ENCODE measurements at places on chromosomes 5 and 9.
A peak's percentile ranks its signal among the peaks of the same experiment; 100 is the strongest.

- H3K27me3 ChIP-seq: no peaks in the 10 kb centered on the region
- H3K27ac ChIP-seq: no peak overlapping the region
- peaks cover 62% of the 10 kb centered on the region for H3K4me1 ChIP-seq
- no peak for DNase-seq
- H3K36me3 ChIP-seq: peaks cover 18% of the 10 kb centered on the region
- H3K4me3 ChIP-seq: no peak overlapping the region
These were observed 17.3 kb downstream of the CHD1 start for GRCh38 chr5:98911280-98912040.

GRCh38 chr9:136028760-136029470 lies 66.2 kb downstream of the NACC2 start:
- no peak for DNase-seq
- H3K36me3 ChIP-seq: peaks cover 4% of the 10 kb centered on the region
- no peak overlapping the region for H3K27ac ChIP-seq
- H3K27me3 ChIP-seq: no peaks in the 10 kb centered on the region

DNA sequence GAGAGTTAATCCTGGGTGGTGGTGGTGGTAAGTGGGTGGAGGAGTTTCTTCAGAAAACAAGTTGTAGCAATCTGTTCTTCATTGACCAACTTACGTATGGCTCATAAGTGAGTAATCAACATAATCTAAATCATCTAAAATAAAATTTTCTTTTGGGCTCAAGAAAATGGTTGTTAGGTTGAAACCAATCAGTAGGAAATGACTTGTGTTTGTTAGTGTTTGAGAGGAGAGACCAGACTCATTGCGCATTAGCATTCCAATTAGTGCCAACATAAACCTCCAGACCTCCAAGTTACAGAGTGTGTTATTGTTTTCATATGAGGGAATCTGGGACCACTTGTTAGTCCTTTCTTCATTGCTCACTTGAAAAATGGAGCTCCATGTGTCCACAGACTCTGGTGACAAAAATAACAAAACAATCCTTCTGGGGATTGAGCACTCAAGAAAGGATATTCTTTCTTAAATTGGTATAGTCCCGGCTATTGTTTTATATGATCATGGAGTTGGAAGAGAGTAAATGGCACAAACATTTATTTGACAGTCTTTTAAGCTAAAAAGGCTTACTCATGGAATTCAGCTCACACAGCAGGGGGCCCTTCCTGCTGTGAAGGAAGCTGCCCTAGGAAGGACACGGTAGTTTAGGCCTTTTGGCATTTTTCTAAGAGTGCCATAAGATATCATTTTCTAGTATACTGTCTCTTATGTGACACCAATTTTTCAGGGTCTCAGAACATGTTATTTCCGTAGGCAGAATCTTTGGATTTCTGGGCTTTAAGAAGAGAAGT lies 441.1 kb downstream of the EBF1 start:
- H3K4me1 ChIP-seq: no peaks in the 10 kb centered on the region
- H3K4me3 ChIP-seq: no peak overlapping the region
- H3K36me3 ChIP-seq: no peaks in the 10 kb centered on the region
- no peak overlapping the region for H3K27ac ChIP-seq

- no peaks in the 10 kb centered on the region for H3K36me3 ChIP-seq
- H3K4me3 ChIP-seq: no peak overlapping the region
- no peak overlapping the region for H3K27ac ChIP-seq
- DNase-seq: no peak
- H3K27me3 ChIP-seq: peaks cover 2% of the 10 kb centered on the region
These were observed 197.4 kb downstream of the SEMA5A start for GRCh38 chr5:9348401-9348996.

- H3K4me3 ChIP-seq: no peak overlapping the region
- H3K27me3 ChIP-seq: no peaks in the 10 kb centered on the region
- peaks cover 23% of the 10 kb centered on the region for H3K4me1 ChIP-seq
- H3K36me3 ChIP-seq: no peaks in the 10 kb centered on the region
- no peak for DNase-seq
These were observed 13.3 kb upstream of the STING1 start for GRCh38 chr5:139495638-139496435.

DNA sequence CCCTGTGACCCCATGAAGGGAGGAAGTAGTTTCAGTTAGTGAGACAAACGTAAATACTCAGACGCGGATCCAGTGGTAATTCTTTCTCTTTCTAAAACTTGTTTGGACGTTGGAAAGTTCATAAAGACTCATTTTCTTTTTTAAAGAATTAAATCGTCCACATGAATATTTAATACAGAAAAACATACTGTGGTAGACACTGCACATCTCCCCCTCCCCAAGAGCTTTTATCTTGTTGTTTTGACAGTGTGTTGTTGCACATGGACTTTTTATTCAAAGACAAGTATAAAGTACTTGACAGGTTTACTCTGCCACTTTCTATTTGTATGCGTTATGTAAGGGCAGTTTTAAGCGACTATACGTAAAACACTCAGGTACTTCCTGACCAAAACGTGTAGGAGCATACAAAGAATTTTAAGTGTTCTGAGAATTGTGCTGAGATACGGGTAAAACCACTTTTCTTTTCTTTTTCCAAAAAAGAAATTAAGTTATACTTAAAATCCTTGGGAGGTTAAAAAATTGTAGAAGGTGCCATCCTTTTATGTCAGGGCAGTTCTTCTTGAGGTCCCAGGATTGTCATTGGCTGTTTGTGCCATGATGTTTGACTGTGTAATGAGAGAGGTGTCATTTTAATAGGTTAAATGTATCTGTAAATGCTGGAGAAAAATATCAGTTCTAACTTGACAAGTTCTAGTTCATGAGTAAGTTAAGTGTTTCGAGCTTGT lies 1.3 kb downstream of the NIPBL start:
- H3K27me3 ChIP-seq: no peaks in the 10 kb centered on the region
- peak overlapping the region; percentile 89 for H3K4me3 ChIP-seq
- H3K27ac ChIP-seq: peak overlapping the region; percentile 100
- H3K4me1 ChIP-seq: peaks cover 35% of the 10 kb centered on the region

DNA sequence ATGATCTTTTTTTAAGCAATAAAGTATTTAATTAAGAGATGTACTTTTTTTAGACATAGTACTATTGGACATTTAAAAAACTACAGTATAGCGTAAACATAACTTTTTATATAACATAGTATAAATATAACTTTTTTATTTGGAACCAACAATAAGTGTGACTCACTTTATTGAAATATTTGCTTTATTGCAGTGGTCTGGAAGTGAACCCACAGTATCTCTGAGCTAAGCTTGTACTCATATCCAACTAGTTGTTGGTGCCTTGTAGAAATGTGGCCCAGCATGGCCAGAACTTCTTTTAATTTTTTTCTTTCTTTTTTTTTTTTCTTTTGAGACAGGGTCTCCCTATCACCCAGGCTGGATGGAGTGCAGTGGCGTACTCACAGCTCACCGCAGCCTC lies 61.5 kb upstream of the GALNT10 start:
- H3K27me3 ChIP-seq: peaks cover 7% of the 10 kb centered on the region
- DNase-seq: no peak
- no peak overlapping the region for H3K4me3 ChIP-seq
- H3K36me3 ChIP-seq: no peaks in the 10 kb centered on the region
- H3K4me1 ChIP-seq: peaks cover 2% of the 10 kb centered on the region

DNA sequence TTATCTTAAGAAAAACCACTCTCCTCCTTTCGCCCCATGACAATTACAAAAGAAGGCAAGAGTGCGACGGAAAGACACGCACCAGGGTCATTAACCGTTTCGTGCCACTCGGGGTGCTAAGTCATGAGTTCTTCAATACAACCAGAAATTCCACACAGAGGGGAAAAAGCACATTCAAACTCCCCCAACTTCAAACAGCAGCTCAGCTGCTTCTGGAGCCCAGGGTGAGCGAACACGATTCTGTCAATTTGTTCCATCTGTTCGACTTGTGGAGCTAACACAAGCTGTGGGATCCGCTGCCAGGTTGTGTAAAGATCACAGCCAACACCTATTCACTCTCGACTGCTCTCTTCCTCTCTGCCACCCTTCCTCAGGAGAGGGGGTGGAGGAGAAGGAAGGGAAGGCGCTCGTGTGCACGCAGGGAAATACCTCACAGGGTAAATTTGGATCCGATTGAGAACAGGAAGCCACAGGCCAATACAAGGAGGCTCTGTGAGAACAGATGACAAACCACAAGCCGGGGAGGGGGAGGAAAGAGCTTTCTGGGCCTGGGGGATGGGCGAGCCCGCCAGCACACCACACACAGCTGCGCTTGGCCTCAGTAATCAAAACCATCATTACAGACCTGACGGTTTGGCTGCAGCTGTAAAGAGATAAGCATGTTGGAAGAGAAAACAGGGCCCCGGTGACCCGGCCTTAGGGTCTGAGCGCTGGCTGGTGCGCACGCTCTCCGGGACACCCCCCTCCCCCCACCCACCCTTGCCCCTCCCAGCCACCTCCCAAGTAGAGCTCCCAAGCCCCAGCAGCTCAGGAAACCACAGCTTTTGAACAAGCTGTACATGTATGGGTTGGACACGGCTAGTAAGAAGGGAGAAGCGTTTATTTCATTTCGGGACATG lies 54.3 kb downstream of the PTCH1 start:
- peaks cover 19% of the 10 kb centered on the region for H3K36me3 ChIP-seq
- DNase-seq: peak; percentile 89
- H3K27me3 ChIP-seq: peaks cover 4% of the 10 kb centered on the region
- H3K27ac ChIP-seq: peak overlapping the region; percentile 72
- H3K4me3 ChIP-seq: peak overlapping the region; percentile 72

GRCh38 chr5:73826301-73827105 lies 200.5 kb downstream of the ARHGEF28 start:
- no peak overlapping the region for H3K4me3 ChIP-seq
- H3K4me1 ChIP-seq: no peaks in the 10 kb centered on the region
- no peaks in the 10 kb centered on the region for H3K36me3 ChIP-seq
- H3K27ac ChIP-seq: no peak overlapping the region

DNA sequence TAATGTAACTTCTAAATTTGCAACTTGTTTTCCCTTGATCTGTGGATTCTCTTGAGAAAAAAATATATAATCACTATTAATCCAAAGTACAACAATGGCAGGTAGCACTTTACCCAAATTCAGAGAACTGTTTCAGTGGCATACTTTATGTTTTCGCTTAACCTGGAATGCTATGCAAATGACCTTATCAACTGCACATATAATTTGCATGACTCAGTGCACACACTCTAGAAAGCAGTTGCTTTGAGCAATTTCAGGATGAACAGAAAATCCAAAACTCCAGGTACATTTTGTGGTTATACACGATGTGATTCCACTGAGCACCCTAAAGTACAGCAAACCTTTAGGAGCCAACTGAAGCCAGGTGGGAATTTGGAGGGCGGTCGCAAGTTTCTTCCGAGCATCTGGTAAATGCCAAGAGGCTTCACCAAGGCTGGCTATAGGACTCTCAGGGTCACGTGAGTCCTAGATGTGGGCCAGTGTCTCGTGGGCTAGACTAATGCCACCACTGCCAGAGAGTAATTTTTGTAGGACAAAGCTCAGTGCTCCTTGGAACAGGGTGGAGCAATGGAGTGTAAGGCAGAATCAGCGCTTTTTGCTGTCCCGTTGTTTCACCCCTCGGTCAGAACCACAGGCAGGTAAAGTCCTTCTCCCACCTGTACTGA lies 37.3 kb downstream of the DMGDH start:
- H3K4me3 ChIP-seq: no peak overlapping the region
- H3K4me1 ChIP-seq: no peaks in the 10 kb centered on the region
- H3K36me3 ChIP-seq: no peaks in the 10 kb centered on the region
- H3K27ac ChIP-seq: no peak overlapping the region
- no peak for DNase-seq
- H3K27me3 ChIP-seq: peaks cover 3% of the 10 kb centered on the region

GRCh38 chr5:33936381-33937016 lies at the start of gene RXFP3:
TSS of gene RXFP3 (plus strand) at chr5:33936386. CDS start at chr5:33936741, 355 bp downstream.
- peak; percentile 5 for DNase-seq
- no peak within 1 kb of the TSS for H3K27ac ChIP-seq
- no peak within 1 kb of the TSS for H3K4me3 ChIP-seq
- H3K36me3 ChIP-seq: no peaks in the 10 kb centered on the region

GRCh38 chr5:83516377-83516776 lies 44.8 kb downstream of the VCAN start:
- no peak for DNase-seq
- H3K27me3 ChIP-seq: peaks cover 3% of the 10 kb centered on the region
- H3K4me3 ChIP-seq: no peak overlapping the region

DNA sequence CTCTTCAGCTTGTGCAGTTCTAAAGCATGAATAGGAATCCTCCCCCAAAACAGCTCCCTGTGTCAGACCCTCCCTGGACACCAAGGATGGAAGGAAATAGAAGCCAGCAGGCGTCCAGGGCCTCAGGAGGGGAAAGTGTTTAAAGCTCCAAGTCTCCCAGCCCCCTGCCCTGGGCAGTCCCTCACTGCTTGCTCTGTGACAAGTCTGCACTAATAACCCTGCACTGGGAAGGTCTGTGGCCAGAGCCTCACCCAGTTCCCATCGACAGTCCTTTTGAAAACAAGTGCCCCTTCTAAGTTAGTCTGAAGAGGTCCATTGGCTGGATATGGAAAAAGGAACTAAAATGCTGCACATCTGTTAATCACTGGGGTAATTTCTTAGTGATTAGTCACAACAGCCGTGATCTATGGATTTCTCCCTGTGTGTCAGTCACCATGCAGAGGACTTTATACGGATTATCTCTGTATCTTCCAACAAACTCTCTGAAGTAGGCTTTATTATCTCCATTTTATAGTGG lies 195.3 kb downstream of the FBXL7 start:
- no peaks in the 10 kb centered on the region for H3K27me3 ChIP-seq
- H3K36me3 ChIP-seq: no peaks in the 10 kb centered on the region
- no peak overlapping the region for H3K4me3 ChIP-seq
- no peaks in the 10 kb centered on the region for H3K4me1 ChIP-seq
- no peak overlapping the region for H3K27ac ChIP-seq
- no peak for DNase-seq

DNA sequence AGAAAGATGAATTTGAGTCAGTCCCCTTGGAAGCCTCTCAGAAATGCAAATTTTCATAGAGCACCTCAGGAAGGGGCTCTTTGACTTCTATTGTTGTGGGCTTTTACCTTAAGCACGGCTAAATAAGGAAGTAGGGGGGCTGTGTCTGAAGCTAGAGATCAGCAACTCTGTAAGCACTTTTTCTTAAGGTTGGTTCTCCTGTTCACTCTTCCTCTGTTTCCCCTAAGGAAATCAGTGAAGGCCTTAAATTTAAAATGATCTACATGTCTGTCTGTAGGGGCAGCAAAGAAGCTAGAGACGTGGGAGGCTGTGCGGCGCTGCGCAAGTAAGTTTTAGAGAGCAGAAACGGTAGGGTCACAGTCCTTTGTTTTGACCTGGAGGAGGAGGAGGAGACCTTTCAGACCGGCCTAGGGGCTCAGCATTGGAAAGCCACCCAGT lies 1.2 kb upstream of the CDC14B start:
- no peak for DNase-seq
- no peak overlapping the region for H3K27ac ChIP-seq
- no peak overlapping the region for H3K4me3 ChIP-seq
- peaks cover 31% of the 10 kb centered on the region for H3K27me3 ChIP-seq

GRCh38 chr5:10441992-10442435 lies 335 bp downstream of the ROPN1L start:
- H3K27ac ChIP-seq: no peak overlapping the region
- H3K36me3 ChIP-seq: peaks cover 2% of the 10 kb centered on the region
- peaks cover 37% of the 10 kb centered on the region for H3K4me1 ChIP-seq

- no peak for DNase-seq
- no peak overlapping the region for H3K27ac ChIP-seq
- H3K36me3 ChIP-seq: peaks cover 8% of the 10 kb centered on the region
- no peak overlapping the region for H3K4me3 ChIP-seq
These were observed 7.7 kb downstream of the CLTB start for GRCh38 chr5:176408590-176408989.

- H3K27ac ChIP-seq: peak overlapping the region; percentile 96
- DNase-seq: peak; percentile 89
- peaks cover 64% of the 10 kb centered on the region for H3K27me3 ChIP-seq
- peaks cover 3% of the 10 kb centered on the region for H3K36me3 ChIP-seq
- H3K4me3 ChIP-seq: peak overlapping the region; percentile 90
These were observed 467 bp upstream of the VLDLR start for GRCh38 chr9:2620919-2621721.
